ENCODE measurements at places on chromosomes 7 and 10.

GRCh38 chr10:116690356-116691322 lies 51.7 kb downstream of the HSPA12A start:
- DNase-seq, result no peak

- no peak for DNase-seq
These were observed 2.4 kb upstream of the CFAP69 start for GRCh38 chr7:90242369-90243168.

- no peak for DNase-seq
These were observed 158.8 kb upstream of the INHBA start for GRCh38 chr7:41861642-41862041.

GRCh38 chr7:140142031-140142430 lies 34.8 kb downstream of the KDM7A start:
- DNase-seq, result no peak

GRCh38 chr7:149720372-149721083 lies 52.9 kb downstream of the ZNF467 start:
- DNase-seq, result no peak

- DNase-seq, result no peak
These were observed 34.5 kb upstream of the EGR2 start for GRCh38 chr10:62850646-62851045.

DNA sequence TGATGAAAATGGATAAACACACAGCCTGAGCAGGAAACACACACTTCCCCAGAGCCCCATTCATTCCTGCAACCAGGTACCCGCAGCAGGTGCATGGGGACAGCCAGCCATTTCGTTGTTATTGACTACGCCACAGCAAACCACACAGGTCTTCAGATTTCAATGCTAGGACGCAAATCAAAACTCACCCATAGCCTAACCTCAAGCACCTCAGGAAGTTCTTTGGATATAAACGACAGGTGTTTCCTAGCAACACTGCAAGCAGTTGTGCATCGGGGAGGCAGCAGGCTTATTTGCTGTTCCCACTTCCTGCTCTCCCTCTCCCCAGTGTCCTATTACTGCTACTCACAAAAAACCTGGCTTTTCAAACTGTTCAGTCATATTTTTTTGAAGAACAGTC lies 176.5 kb upstream of the FRMD4A start:
- DNase-seq, result no peak

- no peak for DNase-seq
These were observed 76.6 kb downstream of the GRM3 start for GRCh38 chr7:86720306-86720705.

DNA sequence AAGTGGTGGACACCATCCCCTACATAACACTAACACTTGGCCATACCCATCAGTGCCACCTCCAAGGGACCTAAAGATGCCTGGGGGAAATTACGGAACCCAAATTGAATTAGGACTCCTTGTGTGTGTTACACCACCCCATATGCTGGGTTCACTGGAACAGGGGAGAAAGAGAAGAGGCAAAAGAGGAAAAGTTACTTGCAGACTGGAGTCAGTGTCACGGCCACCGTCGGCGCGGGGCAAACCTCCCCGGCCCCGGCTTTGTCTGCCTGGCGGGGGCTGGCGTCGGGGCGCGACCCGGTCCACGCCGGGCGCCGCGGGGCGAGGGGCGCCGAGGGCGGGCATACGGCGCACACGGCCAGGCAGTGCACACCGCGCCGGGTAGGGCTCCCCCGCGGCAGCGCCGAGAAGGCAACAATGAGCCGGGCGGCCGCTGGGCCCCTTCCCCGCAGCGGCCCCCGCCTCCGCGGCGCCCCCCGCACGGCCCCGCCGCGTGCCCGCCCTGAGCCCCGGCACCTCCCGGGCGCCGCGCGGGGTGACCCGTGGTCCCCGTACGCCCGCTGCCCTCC lies 171.1 kb downstream of the FAM107B start:
- DNase-seq, result no peak

GRCh38 chr10:89079961-89080360 lies 89.4 kb downstream of the FAS start:
- no peak for DNase-seq

DNA sequence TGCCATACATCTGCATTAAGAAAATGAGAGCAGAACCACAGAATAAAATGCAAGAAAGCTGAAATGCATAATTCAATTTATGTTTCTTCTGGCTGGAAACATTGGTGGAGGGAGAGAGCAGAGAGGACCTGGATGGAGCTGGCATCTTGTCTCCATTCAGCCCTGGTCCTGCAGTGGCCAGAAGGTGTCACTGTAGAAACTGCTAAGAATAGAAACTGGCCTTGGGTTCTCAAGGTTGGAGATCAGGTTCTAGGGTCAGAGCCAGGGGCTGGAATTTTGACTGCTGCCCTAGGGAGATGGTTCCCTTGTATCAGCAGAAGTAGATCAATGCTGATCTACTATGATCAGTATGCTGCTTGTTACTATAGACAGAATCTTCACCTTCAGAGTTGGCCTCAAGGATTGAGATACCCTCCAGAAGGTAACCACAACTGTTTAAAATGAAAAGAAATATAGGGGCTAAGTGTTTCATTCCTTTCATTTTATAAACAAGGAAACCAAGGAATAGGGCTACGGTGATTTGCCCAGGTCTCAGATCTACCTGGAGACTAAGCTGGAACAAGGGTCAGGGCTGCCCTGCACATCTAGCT lies 13.1 kb downstream of the TAS2R41 start:
- DNase-seq, result no peak
